ENCODE measurements at places on chromosomes 2 and 18. TPM values are rescaled to one million over a fixed set of nuclear protein-coding genes. Genes with fewer than 3 reads are reported as not detected.

Gene IL1RL1
- 48.3 TPM for total RNA-seq

Gene AOX1
- 28.7 TPM for total RNA-seq

Gene DHRS9
- 4.8 TPM for total RNA-seq

Gene DCDC2C
- not detected for total RNA-seq

Gene OR6B2
- not detected for total RNA-seq

Gene CNGA3
- 1.0 TPM for total RNA-seq

DNA sequence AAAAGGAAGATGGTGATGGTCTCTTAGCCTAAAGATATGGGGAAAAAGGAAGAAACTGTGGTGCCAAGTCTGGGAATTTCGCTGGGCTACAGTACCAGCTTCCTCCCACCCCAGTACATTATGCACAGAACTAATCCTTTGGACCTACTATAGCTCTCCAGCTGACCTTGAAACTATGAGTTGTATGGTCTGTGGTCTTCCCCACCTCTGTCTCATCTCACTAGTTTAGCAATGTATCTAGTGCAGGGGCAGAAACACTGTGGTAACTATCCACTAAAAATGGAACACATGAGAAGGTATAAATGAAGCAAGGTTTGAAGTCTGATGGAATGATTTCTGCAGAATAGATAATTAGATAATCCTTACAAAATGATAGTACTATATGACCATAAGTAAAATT lies 190.4 kb upstream of the CCDC150 start:
- DNase-seq: no peak
- H3K4me3 ChIP-seq: no peak overlapping the region
- no peaks in the 10 kb centered on the region for H3K27me3 ChIP-seq

GRCh38 chr2:231692847-231693246 lies 15.5 kb upstream of the PTMA start:
- H3K27me3 ChIP-seq: no peaks in the 10 kb centered on the region
- H3K4me1 ChIP-seq: no peaks in the 10 kb centered on the region
- no peaks in the 10 kb centered on the region for H3K36me3 ChIP-seq
- H3K4me3 ChIP-seq: no peak overlapping the region
- H3K27ac ChIP-seq: no peak overlapping the region

DNA sequence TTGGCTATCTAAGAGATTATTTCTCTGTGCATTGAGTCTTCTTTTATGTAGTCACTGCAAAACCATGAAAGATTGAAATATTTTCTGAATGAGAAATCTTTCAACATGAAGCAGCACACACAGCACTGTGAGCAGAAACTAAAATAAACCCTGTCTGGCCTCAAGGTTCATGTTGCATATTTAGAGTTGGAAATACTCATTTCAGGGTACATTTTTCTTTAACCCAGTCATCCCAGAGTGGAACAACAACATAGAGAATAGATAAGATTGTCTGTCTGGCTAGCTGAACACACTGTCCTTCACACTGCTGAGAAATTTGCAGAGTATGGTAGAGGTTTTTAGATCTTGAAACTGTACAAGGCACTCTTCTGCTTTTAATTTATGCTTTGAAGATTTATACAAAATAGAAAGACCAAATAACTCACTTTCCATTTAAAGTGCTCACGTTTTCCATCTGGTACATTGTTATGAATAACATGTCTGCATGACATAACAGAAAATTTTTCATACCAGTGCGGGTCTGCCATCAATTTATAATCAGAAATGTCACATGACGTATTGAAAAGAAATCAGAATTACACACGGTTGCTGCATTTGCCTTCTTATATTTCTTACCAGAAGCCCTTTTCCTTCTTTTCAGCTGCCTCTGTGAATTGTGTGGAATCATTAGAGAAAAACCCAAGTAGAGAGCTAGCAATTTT lies 25.0 kb upstream of the FN1 start:
- no peak overlapping the region for H3K4me3 ChIP-seq
- H3K4me1 ChIP-seq: no peaks in the 10 kb centered on the region
- H3K27me3 ChIP-seq: no peaks in the 10 kb centered on the region
- no peak overlapping the region for H3K27ac ChIP-seq
- no peaks in the 10 kb centered on the region for H3K36me3 ChIP-seq
- no peak for DNase-seq

- peaks cover 28% of the 10 kb centered on the region for H3K4me1 ChIP-seq
- no peak for DNase-seq
- H3K36me3 ChIP-seq: no peaks in the 10 kb centered on the region
- peak overlapping the region; percentile 44 for H3K4me3 ChIP-seq
- H3K27ac ChIP-seq: peak overlapping the region; percentile 81
- no peaks in the 10 kb centered on the region for H3K27me3 ChIP-seq
Measured at GRCh38 chr18:10032331-10033015, 118.7 kb downstream of the VAPA start.

- no peak within 1 kb of the TSS for H3K27ac ChIP-seq
- no peaks in the 10 kb centered on the region for H3K4me1 ChIP-seq
Measured at GRCh38 chr2:238100049-238100820, at the start of gene ESPNL. Gene ESPNL, plus strand, starts transcription at chr2:238100340. Its CDS starts 80 bp downstream, at chr2:238100420.

- DNase-seq: no peak
- H3K36me3 ChIP-seq: no peaks in the 10 kb centered on the region
- no peaks in the 10 kb centered on the region for H3K27me3 ChIP-seq
- H3K4me1 ChIP-seq: peaks cover 36% of the 10 kb centered on the region
- no peak overlapping the region for H3K27ac ChIP-seq
- H3K4me3 ChIP-seq: no peak overlapping the region
Measured at GRCh38 chr2:102126660-102127059, 15.9 kb upstream of the IL1R1 start.

DNA sequence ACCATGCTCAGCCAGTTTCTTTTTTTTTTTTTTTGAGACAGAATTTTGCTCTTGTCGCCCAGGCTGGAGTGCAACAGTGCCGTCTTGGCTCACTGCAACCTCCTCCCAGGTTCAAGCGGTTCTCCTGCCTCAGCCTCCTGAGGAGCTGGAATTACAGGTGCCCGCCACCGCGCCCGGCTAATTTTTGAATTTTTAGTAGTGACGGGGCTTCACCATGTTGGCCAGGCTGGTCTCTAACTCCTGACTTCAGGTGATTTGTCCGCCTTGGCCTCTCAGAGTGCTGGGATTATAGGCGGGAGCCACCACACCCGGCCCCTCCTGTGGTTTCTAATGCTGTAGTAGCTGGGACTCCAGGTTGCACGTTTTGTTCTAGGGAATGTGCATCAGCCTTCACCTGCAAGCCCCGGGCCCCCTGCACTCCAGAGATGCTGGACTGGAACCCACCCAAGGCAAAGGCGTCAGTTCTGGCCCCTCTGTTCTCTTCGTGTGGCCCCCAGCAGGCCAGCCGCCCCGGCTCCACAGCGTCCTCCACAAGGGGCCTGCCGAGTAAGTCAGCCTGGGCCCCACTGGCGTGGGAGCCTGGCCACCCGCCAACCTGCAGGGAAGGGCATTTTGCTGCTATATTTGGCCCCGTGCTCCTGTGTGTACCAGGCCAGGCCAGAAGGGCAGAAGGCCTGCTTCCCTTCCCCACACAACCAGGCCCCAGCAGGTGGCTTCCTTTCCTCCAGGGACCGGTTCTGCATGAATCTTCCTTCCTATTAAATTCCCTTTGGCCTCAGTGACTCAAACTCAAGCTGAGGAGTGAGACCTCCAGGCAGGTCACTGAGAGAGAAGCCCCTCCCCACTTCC lies 25.7 kb upstream of the B3GNT7 start:
- DNase-seq: peak; percentile 82
- H3K36me3 ChIP-seq: no peaks in the 10 kb centered on the region
- no peaks in the 10 kb centered on the region for H3K4me1 ChIP-seq
- H3K4me3 ChIP-seq: no peak overlapping the region
- H3K27ac ChIP-seq: no peak overlapping the region

GRCh38 chr2:27615316-27615715 lies 13.5 kb downstream of the CCDC121 start:
- H3K4me1 ChIP-seq: no peaks in the 10 kb centered on the region
- H3K27ac ChIP-seq: no peak overlapping the region
- no peaks in the 10 kb centered on the region for H3K27me3 ChIP-seq
- no peak overlapping the region for H3K4me3 ChIP-seq

DNA sequence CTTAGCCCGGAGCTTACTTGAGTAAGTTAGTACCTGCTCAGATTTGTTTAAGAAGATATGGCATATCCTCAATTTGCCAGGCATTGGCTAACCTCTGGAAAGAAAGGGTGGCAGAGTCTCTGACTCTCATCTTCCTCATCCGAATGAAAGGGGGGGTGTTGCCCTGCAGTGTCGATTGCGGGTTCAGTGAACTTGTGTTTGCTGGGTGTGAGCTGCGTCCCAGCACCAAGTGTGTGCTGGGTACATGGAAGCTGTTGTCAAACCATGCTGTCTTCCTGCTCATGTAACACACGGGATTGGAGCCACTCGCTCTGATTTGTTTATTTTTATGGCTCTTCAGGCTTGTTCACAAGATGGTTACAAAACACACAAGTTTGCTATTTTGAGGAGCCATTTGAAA lies 171.4 kb upstream of the PXDN start:
- no peaks in the 10 kb centered on the region for H3K4me1 ChIP-seq
- H3K27me3 ChIP-seq: no peaks in the 10 kb centered on the region
- no peak overlapping the region for H3K4me3 ChIP-seq
- DNase-seq: no peak
- H3K27ac ChIP-seq: no peak overlapping the region
- H3K36me3 ChIP-seq: no peaks in the 10 kb centered on the region

DNA sequence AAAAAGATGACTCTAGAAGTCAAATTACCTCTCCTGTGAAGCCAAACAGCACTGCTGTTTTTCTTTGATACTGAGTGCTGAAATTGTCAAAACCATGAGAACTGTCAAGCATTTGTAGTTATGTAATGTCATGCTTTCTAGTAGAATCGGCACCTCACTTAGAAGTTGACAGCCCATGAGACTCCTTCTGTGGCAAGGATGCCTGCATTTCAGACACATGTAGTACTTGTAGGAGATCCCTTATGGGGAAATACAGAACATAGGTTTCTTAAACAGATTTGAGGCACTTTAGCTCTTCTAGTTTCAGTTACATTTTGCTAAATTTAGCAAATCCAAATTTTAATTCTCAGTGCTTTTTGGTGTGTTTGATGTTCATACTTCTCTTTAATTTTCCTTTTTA lies 15.7 kb downstream of the ZNF407 start:
- H3K27me3 ChIP-seq: no peaks in the 10 kb centered on the region
- no peak for DNase-seq
- peaks cover 7% of the 10 kb centered on the region for H3K4me1 ChIP-seq

- H3K4me1 ChIP-seq: no peaks in the 10 kb centered on the region
- H3K36me3 ChIP-seq: no peaks in the 10 kb centered on the region
- no peak for DNase-seq
- no peaks in the 10 kb centered on the region for H3K27me3 ChIP-seq
- no peak overlapping the region for H3K4me3 ChIP-seq
Measured at GRCh38 chr2:142642650-142643049, 234.8 kb upstream of the KYNU start.

DNA sequence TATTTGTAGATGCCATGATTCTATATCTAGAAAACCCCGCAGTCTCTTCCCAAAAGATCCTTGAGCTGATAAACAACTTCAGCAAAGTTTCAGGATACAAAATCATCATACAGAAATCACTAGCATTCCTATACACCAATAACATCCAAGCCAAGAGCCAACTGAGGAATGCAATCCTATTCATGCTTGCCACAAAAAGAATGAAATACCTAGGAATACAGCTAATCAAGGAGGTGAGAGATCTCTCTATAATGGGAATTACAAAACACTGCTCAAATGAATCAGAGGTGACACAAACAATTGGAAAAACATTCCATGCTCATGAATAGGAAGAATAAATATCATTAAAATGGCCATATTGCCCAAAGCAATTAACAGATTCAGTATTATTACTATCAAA lies 551.4 kb upstream of the SLC39A10 start:
- DNase-seq: no peak
- H3K4me3 ChIP-seq: no peak overlapping the region
- H3K27me3 ChIP-seq: no peaks in the 10 kb centered on the region
- H3K27ac ChIP-seq: no peak overlapping the region
- no peaks in the 10 kb centered on the region for H3K36me3 ChIP-seq
